ENCODE measurements at places on chromosomes 5 and 9.

DNA sequence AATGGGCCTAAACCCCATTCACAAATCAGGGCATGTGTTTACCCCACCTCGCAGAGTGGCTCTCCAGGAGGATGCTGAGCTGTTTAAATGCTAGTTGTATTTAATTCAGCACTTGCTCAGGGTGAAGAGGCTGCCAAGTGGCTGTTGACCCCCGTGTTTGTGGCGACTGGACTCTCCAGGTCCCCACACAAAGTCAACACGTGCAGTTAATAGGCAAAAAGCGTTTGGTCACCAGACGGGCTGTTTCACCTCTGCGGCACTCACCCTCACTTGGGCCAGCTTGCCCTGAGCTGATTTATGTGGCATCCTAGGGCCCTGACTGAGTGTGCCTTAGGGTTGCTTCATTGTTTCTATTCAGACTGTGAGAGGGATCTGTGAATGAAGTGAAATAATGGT lies 152.3 kb downstream of the GAS1 start:
- DNase-seq: no peak

DNA sequence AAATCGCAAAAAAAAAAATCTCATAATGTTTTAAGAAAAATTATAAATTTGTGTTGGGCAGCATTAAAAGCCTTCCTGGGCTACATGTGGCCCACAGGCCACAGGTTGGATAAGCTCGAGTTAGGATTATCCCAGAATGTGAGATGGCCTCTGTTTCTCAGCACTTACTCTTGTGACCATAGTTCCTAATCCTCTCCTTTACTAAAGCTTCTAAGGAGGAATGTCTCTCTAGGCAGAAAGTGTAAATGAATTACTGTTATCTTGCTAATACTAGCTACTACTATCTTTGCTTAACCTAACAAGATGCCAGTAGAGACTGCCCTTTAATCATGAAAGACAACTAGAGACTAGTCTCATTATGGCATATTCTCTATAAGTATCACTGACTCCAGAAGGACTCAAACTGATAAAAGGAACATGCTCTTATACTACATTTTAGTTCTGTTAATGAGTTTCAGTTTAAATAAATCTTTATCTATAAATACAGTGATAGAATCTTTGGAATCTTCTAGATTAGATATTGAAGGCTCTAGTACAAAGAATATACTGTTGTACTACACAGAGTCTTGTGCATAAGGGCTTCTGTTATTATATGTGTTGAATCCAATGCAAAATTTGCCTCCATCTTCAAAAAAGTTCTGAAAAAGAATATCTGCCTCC lies 13.8 kb downstream of the INVS start:
- no peak for DNase-seq

DNA sequence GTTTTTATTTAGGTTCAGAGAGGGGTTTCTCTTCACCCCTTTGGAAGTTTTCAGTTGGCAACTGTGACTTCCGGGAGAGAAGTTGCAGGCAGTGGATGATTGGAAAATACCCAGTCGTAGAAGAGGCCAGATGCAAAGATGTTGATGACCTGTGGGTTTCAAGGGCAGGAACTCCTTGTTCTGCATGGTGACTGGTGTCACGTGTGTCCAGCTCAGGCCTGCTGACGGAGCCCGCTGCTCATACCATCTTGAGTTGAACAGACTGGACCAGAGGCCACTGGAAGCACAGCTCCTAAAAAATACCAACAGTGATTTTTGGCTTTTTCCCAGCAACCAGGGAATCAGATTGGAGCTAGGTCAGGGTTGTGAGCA lies 243.9 kb upstream of the KLF4 start:
- DNase-seq: no peak

DNA sequence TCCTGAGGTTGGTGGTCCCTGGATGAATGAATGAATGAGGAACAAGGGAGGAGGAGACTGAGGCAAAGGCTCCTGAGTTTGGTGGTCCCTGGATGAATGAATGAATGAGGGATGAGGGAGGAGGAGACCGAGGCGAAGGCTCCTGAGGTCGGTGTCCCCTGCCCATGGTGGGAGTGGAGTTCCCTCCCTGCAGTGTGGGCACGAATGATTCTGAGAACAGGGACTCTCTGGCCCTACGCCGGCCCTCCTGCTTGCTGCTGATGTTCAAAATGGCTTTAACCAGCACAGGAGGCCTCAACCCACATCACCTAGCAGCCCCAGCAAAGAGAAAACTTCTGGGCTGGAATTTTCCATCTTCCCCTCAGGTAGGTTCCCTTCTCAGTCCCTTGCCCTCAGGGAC lies 377.8 kb downstream of the IRX2 start:
- DNase-seq: no peak

DNA sequence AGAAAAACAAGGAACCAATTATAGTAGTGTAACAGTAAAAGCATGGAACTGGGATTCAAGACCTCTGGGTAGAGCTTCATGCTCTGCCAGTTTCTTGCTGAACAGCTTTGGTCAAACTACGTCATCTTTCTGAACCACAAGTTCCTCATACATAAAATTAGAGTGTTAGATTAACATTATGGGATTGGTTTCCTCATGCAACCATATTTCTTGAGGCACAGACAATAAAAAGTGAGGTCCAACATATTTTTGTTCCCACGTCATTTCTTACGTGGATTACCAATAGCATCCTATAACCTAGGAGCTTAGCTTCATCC lies 354.8 kb downstream of the TMEM232 start:
- DNase-seq: no peak

DNA sequence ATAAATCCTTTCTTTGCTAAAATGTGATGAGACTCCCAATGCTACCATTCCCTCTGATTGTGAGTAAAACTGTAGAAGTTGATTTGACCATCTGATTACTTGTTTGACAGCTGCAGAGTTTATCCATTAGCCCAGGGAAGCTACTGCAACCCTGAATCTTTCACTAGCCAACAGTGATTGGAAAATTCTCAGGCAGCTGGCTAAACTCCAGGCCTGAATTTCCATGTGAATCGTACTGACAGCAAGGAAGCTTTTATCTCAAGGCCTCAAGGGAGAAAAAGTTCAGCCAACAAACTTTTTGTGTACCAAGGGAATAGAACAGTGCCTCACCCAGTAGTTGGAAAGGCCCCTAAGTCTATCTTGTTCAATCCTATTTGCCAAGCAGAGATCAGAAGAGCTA lies 246.7 kb upstream of the TRPM3 start:
- no peak for DNase-seq

GRCh38 chr5:151819830-151820229 lies 48.1 kb downstream of the G3BP1 start:
- DNase-seq: no peak

- no peak for DNase-seq
Observed at GRCh38 chr5:36377192-36377591, 75.5 kb upstream of the RANBP3L start.

GRCh38 chr9:126532951-126533925 lies 80.5 kb upstream of the LMX1B start:
- DNase-seq: no peak

DNA sequence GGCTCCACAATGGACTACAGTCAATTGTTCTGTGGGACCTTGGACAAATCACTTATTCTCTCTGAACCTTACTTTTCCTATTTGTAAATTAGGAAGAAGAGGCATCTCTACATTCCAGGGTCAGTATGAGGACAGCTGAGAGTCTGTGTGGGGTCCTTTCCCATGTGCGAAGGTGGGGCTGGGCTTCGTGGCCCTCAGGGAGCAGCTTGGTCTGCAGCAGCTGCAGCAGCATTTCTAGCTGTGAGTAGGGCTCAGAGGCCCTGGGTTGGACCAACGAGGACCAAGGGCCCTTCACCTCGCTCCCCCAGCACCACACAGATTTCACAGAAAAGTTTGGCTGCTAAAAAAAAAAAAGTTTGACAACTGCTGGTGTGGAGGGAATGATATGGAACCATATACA lies 9.4 kb upstream of the DDX41 start:
- no peak for DNase-seq

DNA sequence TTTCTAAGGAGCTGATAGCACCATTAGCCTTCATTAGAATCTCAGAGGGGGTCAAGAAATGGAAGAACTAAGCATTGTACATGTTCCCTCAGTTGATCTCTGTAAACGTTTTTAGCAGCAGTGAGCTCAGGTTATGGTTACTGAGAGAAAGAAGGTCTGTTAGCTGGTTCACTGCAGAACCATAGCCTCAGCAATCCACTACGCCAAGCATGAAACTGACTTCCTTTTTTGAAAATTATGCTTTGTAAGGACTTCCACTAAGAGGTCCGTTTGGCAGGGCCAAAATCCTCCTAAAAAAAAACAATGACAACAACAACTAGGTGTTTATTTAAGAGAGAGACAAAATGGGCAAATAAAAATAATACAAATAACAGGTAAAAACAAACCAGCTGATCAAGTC lies 273.3 kb downstream of the AOPEP start:
- no peak for DNase-seq

DNA sequence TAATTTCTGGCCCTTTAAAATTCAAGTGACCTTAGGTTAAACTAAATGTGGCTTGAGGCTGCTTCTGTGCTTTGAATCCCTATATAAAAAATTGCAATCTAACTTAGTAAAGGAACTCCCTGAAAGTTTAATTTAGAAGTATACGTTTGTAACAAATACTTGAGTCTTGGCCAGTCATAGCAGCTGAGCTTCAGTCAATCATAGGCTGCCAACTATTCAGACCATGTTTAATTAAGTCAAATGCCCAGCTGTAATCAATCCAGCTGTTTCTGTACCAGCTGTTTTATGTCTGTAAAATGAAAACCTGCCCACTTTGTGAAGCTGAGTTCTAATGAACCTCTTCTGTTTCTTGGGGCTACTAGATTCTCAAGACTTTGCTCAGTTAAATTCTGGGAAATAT lies 760.1 kb downstream of the MAT2B start:
- DNase-seq: no peak

DNA sequence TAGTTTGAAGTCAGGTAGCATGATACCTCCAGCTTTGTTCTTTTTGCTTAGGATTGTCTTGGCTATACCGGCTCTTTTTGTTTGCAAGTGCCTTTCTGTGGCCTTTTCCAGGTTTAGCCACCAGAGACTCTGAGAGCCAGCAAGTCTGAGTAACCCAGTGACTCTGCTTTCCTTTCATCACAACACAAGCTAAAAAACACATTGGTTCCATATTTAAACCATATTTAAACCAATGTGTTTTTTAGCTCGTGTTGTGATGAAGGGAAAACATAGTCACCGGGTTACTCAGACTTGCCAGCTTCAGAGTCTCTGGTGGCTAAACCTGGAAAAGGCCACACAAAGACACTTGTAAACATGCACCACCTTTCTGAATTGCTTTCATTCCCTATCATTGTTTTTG lies 493.3 kb downstream of the NTRK2 start:
- no peak for DNase-seq
